SJSA1 (cell line): ENCODE measurements at places on chromosomes 3 and 15. TPM values are rescaled to one million over a fixed set of nuclear protein-coding genes. Genes with fewer than 3 reads are reported as not detected.
A peak's percentile ranks its signal among the peaks of the same experiment; 100 is the strongest.

DNA sequence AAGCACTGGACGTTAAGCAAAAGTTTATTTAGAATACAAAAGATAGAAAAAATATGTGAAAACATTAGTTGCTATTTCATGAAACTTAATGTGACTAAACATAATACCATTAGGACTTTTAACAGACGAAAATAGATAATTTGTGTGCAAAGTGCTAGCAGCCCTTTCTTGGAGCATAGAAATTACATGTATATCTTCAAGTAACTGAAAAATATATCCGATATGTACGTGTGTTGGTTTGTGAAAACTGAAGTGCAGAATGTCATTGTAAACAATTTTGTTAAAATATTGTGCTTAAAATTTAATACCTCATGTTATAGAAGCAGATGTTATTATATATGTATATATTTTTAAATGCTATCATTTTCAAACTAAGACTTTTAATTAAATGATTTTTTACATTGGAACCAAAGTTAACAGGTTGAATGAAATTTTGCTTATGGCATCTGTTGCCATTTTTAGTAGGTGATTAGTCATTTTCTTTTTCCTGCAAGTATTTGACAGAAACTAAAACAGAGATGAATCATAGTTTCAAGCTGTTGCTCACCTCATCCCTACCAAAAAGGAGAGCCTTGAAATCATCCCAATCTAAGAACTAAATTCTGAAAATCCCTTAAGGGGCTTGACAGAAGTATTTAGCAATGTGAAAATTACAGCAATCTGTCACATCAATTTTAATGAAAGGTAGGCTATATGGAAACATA, 334.8 kb downstream of the NAALADL2 start:
- H3K36me3 ChIP-seq, result no peaks in the 10 kb centered on the region
- no peaks in the 10 kb centered on the region for H3K4me1 ChIP-seq
- H3K27me3 ChIP-seq, result no peaks in the 10 kb centered on the region
- H3K27ac ChIP-seq, result no peak overlapping the region

EPHA3 gene
- 0.03 TPM in 1 of 2 replicates, not detected in the other for total RNA-seq

TMEM39A gene
- 48.4 and 74.1 TPM in 2 replicates for total RNA-seq

DNA sequence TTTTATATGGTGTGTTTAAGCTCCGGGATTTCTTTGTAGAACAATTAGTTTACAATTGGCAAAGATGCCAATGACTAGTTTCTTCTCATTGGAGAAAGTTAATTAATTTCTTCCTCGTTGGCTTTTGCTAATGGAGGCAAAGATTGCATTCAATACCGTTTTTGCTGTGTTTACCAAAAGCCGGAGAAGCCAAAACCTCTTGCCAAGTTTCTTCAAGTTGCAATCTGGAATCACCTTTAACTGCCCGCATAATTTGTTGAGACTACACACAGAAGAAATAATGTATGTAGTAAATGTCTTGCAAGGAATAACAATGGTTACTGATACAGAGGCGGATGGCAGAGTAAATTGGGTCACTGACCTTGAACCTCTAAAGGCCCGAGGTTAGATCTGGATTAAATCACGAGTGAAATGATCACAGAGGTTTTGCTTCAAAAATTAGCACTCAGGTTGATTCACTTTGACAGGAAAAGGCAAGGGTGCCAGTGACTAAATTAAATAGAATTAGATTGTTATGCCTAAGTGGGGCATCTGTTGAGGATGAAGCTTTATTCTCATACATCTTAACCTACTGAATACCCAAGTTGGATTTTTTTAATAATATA, 732.1 kb upstream of the NR2F2 start:
- no peak overlapping the region for H3K4me3 ChIP-seq
- no peaks in the 10 kb centered on the region for H3K4me1 ChIP-seq
- no peak overlapping the region for H3K27ac ChIP-seq
- no peaks in the 10 kb centered on the region for H3K27me3 ChIP-seq

SEMA5B gene
- not detected in 2 replicates for total RNA-seq

- no peak overlapping the region for H3K4me3 ChIP-seq
- H3K4me1 ChIP-seq, result peaks cover 13% of the 10 kb centered on the region
- H3K36me3 ChIP-seq, result peaks cover 3% of the 10 kb centered on the region; the same call in 1 of the 2 replicates
- no peak overlapping the region for H3K27ac ChIP-seq
- no peaks in the 10 kb centered on the region for H3K27me3 ChIP-seq
- no peak for DNase-seq
Measured at GRCh38 chr3:78633626-78634025, 1134.2 kb downstream of the ROBO1 start.

DNA sequence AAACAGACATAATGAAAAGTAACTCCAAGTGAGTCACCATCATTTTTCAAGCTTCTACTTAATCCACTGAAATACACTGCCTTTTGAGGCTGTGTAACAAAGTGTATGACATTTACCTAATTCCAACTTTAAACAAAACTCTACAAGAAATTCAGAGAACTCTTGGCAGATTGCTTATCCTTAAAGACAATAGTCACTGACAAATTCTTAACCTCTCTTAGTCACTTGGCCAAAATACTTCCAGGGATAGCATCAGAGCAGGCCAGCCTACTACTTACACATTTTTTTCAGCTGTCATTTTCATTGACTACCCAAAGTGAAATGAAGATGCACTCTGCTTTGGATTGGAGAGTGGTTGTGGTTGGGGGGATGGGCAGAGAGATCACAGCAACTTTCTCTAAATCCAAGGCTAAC, 3.6 kb downstream of the WWTR1 start:
- peaks cover 36% of the 10 kb centered on the region for H3K4me1 ChIP-seq
- peaks cover 66% of the 10 kb centered on the region for H3K36me3 ChIP-seq
- peak overlapping the region; percentile 61 for H3K27ac ChIP-seq
- no peaks in the 10 kb centered on the region for H3K27me3 ChIP-seq

ACOX2 gene
- 0.41 and 1.3 TPM in 2 replicates for total RNA-seq

- H3K27ac ChIP-seq, result peak overlapping the region; percentile 51
- DNase-seq, result no peak
- H3K36me3 ChIP-seq, result peaks cover 56% of the 10 kb centered on the region
- no peaks in the 10 kb centered on the region for H3K27me3 ChIP-seq
- H3K4me3 ChIP-seq, result peak overlapping the region; percentile 99
Measured at GRCh38 chr3:48685293-48685602, 467 bp downstream of the NCKIPSD start.

DNA sequence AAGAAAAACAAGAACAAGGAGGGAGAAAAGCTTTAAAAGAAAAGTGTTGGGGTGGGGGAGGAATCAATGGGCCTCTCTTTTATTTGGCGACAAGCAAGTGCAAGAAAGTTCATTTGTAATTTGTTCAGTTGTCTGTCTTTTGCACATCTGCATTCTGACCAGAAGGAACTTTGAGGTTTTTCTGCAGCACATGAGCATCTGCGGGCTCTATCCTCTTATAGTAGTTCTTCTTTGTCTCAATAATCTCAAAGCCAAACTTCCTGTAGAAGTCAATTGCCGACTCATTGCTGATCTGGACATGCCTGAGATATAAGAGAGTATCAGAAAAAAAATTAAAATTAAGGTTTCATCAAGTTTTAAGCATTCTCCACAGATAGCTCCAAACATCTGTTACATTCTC, 24.4 kb downstream of the NAA50 start:
- H3K4me1 ChIP-seq, result no peaks in the 10 kb centered on the region
- H3K4me3 ChIP-seq, result no peak overlapping the region
- H3K27me3 ChIP-seq, result no peaks in the 10 kb centered on the region
- H3K27ac ChIP-seq, result no peak overlapping the region
- no peak for DNase-seq
- H3K36me3 ChIP-seq, result peaks cover 42% of the 10 kb centered on the region

GRCh38 chr3:6791161-6791560, 69.8 kb upstream of the GRM7 start:
- H3K4me1 ChIP-seq, result no peaks in the 10 kb centered on the region
- H3K27me3 ChIP-seq, result no peaks in the 10 kb centered on the region
- H3K27ac ChIP-seq, result no peak overlapping the region
- H3K4me3 ChIP-seq, result no peak overlapping the region
- DNase-seq, result no peak
- H3K36me3 ChIP-seq, result no peaks in the 10 kb centered on the region

TGM5 gene
- total RNA-seq, result 0.24 TPM in 1 of 2 replicates, not detected in the other

GRCh38 chr3:123605789-123606234, 21.0 kb upstream of the HACD2 start:
- H3K27me3 ChIP-seq, result no peaks in the 10 kb centered on the region
- H3K4me1 ChIP-seq, result peaks cover 37% of the 10 kb centered on the region
- DNase-seq, result peak; percentile 27
- peaks cover 5% of the 10 kb centered on the region; the same call in 1 of the 2 replicates for H3K36me3 ChIP-seq
- H3K27ac ChIP-seq, result peak overlapping the region; percentile 34
- no peak overlapping the region for H3K4me3 ChIP-seq

ZFAND6 gene
- 124 and 181 TPM in 2 replicates for total RNA-seq

DNA sequence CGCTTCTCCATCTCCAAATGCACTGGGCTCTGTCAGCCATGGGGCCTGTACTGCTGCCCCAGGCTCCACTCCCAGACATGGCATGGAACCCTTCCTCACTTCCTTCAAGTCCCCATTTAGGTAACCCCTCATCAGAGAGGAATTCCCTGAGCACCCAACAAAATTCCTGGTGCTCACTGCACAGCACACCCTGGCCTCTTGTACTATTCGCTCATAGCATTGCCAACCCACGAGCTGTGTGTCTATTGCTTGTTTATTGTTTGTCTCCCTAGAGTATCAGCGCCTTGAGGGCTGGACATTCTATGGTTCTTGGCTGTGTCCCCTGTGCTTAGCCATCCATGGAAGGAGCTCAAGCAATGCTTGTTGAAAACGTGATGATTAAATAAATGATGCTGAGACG, 46.1 kb upstream of the SLCO2A1 start:
- H3K27me3 ChIP-seq, result no peaks in the 10 kb centered on the region
- no peak overlapping the region for H3K27ac ChIP-seq
- no peak overlapping the region for H3K4me3 ChIP-seq
- peak; percentile 18 for DNase-seq

CCR1 gene
- total RNA-seq, result 0.87 and 1.3 TPM in 2 replicates

ARGFX gene
- total RNA-seq, result not detected in 2 replicates

- DNase-seq, result no peak
- no peaks in the 10 kb centered on the region for H3K36me3 ChIP-seq
- H3K27me3 ChIP-seq, result peaks cover 6% of the 10 kb centered on the region; the same call in 1 of the 2 replicates
- H3K4me1 ChIP-seq, result no peaks in the 10 kb centered on the region
Measured at GRCh38 chr15:66021496-66022162, 152.3 kb downstream of the RAB11A start.

DNA sequence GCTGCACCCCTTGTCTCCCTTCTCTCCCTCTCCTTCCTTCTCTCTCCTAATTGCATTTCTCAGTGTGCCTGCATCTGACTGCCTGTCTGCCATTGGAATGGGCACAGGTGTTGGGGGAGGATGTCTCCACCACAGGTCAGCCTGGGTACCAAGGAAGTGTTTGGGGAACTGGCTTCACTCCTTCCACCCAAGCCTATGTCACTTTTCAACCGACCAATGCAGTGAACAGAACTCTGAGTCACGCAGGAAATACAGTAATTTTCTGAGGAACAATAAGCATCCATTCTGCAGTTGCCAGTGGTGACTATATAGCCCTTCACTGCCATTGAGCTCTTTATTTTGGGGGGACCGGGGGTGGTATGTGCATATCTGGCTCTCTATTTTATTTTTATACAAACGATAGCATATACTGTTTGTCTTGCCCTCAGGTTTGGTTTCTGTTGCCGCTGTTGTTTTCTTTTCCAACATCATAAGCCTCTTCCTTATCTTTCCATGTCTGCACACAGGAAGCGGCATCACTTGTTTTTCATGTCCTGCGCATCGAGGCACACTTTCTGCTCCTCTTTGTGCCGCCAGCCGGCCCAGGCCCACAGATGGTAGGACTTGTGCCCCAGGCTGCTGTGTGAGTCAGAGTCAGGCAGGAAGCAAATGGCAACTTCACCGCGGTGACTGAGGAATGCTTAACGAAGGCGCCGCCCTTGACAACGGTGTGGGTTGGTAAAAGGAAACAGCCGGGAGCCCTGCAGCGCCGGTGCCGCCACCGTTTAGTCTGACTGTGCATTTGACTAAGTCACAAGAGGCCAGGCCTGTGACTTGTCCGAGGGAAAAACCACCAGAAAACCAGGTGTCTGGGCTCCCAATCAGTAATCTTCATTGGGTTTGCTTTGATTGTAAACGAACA, 21.1 kb upstream of the CDCP1 start:
- H3K4me1 ChIP-seq, result peaks cover 46% of the 10 kb centered on the region
- H3K4me3 ChIP-seq, result no peak overlapping the region
- peak; percentile 97 for DNase-seq
- H3K27ac ChIP-seq, result peak overlapping the region; percentile 97

DNA sequence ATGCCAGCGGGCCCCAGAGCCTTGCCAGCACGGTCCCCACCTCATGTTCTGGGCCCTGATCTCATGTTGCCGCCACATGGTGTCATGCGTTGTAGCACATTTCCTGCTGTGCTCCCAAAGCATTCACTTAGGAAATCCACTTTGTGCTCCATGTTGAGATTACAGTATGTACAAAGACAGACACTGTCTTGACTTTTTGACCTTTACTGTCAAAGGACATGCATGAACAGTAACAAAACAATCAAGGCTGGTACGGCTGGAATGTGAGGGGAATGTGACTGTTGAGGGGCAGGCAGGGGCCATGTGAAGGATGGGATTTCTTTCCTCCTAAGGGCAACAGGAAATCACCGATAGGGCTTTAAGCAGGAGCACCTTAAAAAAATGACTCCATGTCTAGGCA, 53.3 kb upstream of the RPL32 start:
- peaks cover 5% of the 10 kb centered on the region; the same call in 1 of the 2 replicates for H3K27me3 ChIP-seq
- H3K36me3 ChIP-seq, result no peaks in the 10 kb centered on the region
- peaks cover 7% of the 10 kb centered on the region for H3K4me1 ChIP-seq

DNA sequence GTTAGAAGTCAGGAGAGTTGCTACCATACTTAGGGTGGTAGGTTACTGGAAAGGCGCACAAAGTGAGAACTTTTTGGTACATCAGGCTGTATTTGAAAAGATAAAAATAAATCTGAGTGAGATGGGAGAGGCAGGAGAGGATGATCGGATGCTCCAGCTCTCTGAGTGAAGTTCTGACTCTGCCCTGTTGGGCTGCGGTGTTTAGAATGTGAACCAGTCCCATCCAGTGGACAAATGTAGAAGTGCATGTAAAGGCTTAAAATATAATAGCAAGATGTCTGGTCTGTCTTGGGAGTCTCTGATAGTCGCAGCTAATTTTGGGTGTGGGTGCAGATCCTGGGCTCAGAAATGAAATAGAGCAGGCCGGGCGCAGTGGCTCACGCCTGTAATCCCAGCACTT, 30.4 kb downstream of the ACKR2 start:
- DNase-seq, result no peak
- no peaks in the 10 kb centered on the region for H3K4me1 ChIP-seq
- H3K36me3 ChIP-seq, result no peaks in the 10 kb centered on the region
- H3K27me3 ChIP-seq, result peaks cover 3% of the 10 kb centered on the region; the same call in 1 of the 2 replicates

DNA sequence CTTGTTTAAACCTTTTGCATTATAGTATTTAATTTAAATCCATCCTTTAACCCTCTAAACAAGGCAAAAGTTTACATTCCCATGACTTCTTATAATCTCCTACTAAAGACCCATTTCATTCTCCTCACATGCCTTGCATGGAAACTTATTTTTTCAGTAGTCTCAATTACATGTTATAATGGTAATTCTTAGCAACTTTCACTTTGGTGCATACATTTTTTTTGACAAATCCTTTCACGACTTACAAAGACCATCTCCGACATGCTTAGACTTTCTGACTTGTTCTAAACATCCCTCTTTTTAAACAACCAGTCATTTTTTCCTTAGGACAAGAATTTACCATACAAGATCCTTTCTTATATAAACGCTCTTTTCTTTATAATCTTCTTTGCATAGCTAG, 615.4 kb upstream of the GBE1 start:
- H3K36me3 ChIP-seq, result no peaks in the 10 kb centered on the region
- H3K27ac ChIP-seq, result no peak overlapping the region
- H3K27me3 ChIP-seq, result no peaks in the 10 kb centered on the region
- no peak for DNase-seq

UNC45A gene
- total RNA-seq, result 67.9 and 75.5 TPM in 2 replicates

CPB1 gene
- not detected in 2 replicates for total RNA-seq

PDIA3 gene
- total RNA-seq, result 177 and 211 TPM in 2 replicates

GRCh38 chr15:94083467-94084052, 147.8 kb upstream of the MCTP2 start:
- peak; percentile 92 for DNase-seq
